ENCODE measurements at places on chromosomes 6 and 20. TPM values are rescaled to one million over a fixed set of nuclear protein-coding genes. Genes with fewer than 3 reads are reported as not detected.

The KCNQ5 gene
- total RNA-seq, result 2.0 TPM

The MYT1 gene
- 0.29 TPM for total RNA-seq

The EPPIN gene
- not detected for total RNA-seq

The CST1 gene
- total RNA-seq, result not detected

The BCAS1 gene
- 3.3 TPM for total RNA-seq

The BLCAP gene
- total RNA-seq, result 94.8 TPM

The FAM8A1 gene
- total RNA-seq, result 30.9 TPM

The RBBP8NL gene
- total RNA-seq, result 0.93 TPM

The RPS21 gene
- 1,739 TPM for total RNA-seq

The HEY2 gene
- total RNA-seq, result 3.9 TPM

The GLP1R gene
- 0.82 TPM for total RNA-seq

The SIGLEC1 gene
- total RNA-seq, result 4.4 TPM

The SSTR4 gene
- 0.18 TPM for total RNA-seq

The RRBP1 gene
- total RNA-seq, result 121 TPM

The PRSS16 gene
- 0.47 TPM for total RNA-seq

The SLPI gene
- total RNA-seq, result 2.8 TPM

The PSORS1C2 gene
- 0.29 TPM for total RNA-seq

The BFSP1 gene
- total RNA-seq, result 1.8 TPM

The PET117 gene
- total RNA-seq, result 11.3 TPM

The OGFR gene
- 31.1 TPM for total RNA-seq

The TINAG gene
- 17.2 TPM for total RNA-seq

The WFDC5 gene
- not detected for total RNA-seq

The PRRT1 gene
- 1.9 TPM for total RNA-seq

The BNIP5 gene
- 0.58 TPM for total RNA-seq

The SLC24A3 gene
- 8.9 TPM for total RNA-seq

The NINL gene
- 27.0 TPM for total RNA-seq

The PTPRK gene
- total RNA-seq, result 87.8 TPM

The JPH2 gene
- total RNA-seq, result 22.8 TPM

The LEMD2 gene
- 47.1 TPM for total RNA-seq

The RUNX2 gene
- 3.3 TPM for total RNA-seq

The BANF2 gene
- not detected for total RNA-seq

The IRF4 gene
- total RNA-seq, result 2.2 TPM

The NKAIN2 gene
- total RNA-seq, result 12.4 TPM

The SMOC2 gene
- total RNA-seq, result 31.0 TPM

The ADGB gene
- total RNA-seq, result 0.12 TPM

The LRP11 gene
- total RNA-seq, result 28.9 TPM

The TGM3 gene
- total RNA-seq, result 0.70 TPM

The ZNF334 gene
- total RNA-seq, result 13.5 TPM

The ZBTB9 gene
- 9.3 TPM for total RNA-seq

The WFDC2 gene
- total RNA-seq, result 77.5 TPM

The RBM39 gene
- total RNA-seq, result 536 TPM

The DUSP15 gene
- total RNA-seq, result 18.0 TPM

The SLC35B3 gene
- 17.4 TPM for total RNA-seq

The SGK2 gene
- total RNA-seq, result 40.2 TPM

The CARMIL1 gene
- total RNA-seq, result 40.8 TPM

The ESF1 gene
- 6.4 TPM for total RNA-seq

The SDCBP2 gene
- 2.5 TPM for total RNA-seq

The SIRPD gene
- 0.12 TPM for total RNA-seq

The ZBP1 gene
- total RNA-seq, result 0.23 TPM

The HLA-G gene
- total RNA-seq, result not detected

The KHDC1 gene
- total RNA-seq, result 4.5 TPM

The KCNB1 gene
- total RNA-seq, result 0.70 TPM

The SCGN gene
- total RNA-seq, result 0.35 TPM

The C20orf141 gene
- total RNA-seq, result not detected
